ENCODE measurements at places on chromosomes 4 and X. TPM values are rescaled to one million over a fixed set of nuclear protein-coding genes. Genes with fewer than 3 reads are reported as not detected.

The ARHGAP24 gene
- 5.5 TPM for total RNA-seq

The RWDD4 gene
- total RNA-seq = 24.4 TPM

The PSMD10 gene
- total RNA-seq = 105 TPM

The GPRASP2 gene
- total RNA-seq = 8.2 TPM

The WDR1 gene
- total RNA-seq = 320 TPM

The UGT8 gene
- total RNA-seq = 0.34 TPM

The TASL gene
- not detected for total RNA-seq

The VSIG4 gene
- total RNA-seq = not detected

The ENPEP gene
- total RNA-seq = 0.34 TPM

The PRPS1 gene
- total RNA-seq = 9.9 TPM

The H2BW2 gene
- total RNA-seq = not detected

The ASB12 gene
- not detected for total RNA-seq

The PNCK gene
- total RNA-seq = 2.5 TPM

All from nasal cavity respiratory epithelium epithelial cell of viscerocranial mucosa (primary cell).